ENCODE measurements at places on chromosomes 7 and 10.
A peak's percentile ranks its signal among the peaks of the same experiment; 100 is the strongest.

GRCh38 chr10:117462424-117462792, 80.1 kb upstream of the EMX2 start:
- DNase-seq: peak; percentile 64

DNA sequence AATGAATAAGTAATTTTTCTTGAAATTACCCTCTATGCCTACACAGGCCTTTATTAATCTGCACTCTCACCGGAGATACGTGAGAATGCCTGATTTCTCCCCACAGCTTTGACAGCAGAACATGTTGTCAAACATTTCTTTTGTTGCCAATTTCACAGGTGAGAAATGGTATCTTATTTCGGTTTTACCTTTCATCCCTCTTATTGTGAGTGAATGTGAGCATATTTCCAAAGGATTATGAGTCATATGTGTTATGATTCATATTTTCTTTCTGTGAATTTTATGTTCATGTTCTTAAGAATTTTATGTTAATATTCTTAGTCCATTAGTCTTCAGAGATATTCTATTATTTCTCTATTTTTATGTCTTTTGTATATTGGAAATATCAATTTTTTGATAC, 965.1 kb downstream of the CCSER2 start:
- DNase-seq: no peak

DNA sequence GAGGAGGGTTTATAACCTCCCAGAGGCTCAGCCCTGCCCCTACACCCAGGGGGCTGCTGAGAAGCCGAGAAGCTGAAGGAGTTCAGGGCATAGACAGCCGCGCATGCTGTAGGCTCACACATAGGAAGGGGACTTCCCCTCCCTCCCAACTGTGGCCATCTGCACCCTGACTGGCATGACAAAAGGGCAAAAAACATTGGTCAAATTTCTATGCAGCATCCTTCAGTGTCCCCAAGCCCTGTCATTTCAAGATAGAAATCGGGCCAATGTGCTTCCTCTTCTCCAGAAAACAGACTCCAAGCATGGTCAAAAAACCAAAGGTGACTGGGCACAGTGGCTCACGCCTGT, 55.9 kb upstream of the MYL10 start:
- no peak for DNase-seq

- DNase-seq: no peak
Observed at GRCh38 chr10:125567529-125567928, 115.4 kb downstream of the TEX36 start.

DNA sequence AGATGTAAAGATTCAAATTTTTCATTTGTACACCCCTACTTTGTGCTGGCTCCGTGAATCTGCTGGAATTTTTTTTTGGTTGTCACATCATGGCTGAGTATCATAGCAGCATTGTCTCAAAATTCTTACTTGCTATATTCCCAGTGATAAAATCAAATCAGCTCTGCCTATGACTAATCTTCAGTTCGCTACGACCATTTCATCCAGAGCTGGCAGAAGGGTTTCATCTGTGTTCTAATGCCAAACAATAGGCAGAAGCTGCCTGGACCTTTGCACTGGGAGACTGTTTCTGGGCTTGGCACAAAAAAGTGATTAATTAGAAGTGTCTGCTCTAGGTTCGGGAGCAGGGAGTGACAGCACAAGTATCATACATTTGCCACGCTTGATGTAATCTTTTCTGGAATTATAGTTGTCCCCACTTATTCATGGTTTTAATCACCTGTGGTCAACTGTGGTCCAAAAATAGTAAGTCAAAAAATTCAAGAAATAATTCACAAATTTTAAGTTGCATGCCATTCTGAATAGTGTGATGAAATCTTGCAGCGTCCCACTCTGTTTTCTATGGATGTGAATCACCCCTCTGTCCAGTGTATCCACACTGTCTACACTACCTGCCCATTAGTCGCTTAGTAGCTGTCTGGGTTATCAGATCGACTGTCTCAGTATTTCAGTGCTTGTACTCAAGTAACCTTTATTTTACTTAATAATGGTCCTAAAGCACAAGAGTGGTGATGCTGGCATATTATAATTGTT, 120.5 kb upstream of the IMMP2L start:
- DNase-seq: no peak

GRCh38 chr7:72292794-72293193, 119.3 kb downstream of the CALN1 start:
- no peak for DNase-seq

- no peak for DNase-seq
Observed at GRCh38 chr10:68082872-68083271, 7.8 kb upstream of the HERC4 start.

DNA sequence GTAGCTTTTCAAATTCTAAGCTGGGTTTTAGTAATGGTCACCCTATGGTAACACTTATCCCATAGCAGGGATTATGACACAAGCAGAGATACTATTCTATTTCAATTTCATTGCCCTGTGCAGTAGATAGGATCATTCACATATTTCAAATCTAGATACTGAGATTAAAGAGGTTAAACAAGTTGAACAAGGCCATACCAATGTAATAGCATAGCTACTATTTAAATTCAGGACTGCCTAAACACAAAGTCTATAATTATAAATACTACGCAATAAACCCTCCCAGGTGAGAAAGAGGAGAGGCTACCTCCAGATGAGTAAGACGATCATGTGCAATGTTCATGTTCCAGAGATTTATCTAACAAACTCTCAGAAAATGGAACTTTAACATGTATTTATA, 1.1 kb downstream of the LIPM start:
- no peak for DNase-seq

- no peak for DNase-seq
Observed at GRCh38 chr10:15266117-15266516, 97.6 kb upstream of the NMT2 start.

GRCh38 chr7:140638173-140638791, 2.3 kb downstream of the DENND2A start:
- DNase-seq: no peak

GRCh38 chr10:20623546-20623945, 273.6 kb downstream of the NEBL start:
- DNase-seq: no peak

DNA sequence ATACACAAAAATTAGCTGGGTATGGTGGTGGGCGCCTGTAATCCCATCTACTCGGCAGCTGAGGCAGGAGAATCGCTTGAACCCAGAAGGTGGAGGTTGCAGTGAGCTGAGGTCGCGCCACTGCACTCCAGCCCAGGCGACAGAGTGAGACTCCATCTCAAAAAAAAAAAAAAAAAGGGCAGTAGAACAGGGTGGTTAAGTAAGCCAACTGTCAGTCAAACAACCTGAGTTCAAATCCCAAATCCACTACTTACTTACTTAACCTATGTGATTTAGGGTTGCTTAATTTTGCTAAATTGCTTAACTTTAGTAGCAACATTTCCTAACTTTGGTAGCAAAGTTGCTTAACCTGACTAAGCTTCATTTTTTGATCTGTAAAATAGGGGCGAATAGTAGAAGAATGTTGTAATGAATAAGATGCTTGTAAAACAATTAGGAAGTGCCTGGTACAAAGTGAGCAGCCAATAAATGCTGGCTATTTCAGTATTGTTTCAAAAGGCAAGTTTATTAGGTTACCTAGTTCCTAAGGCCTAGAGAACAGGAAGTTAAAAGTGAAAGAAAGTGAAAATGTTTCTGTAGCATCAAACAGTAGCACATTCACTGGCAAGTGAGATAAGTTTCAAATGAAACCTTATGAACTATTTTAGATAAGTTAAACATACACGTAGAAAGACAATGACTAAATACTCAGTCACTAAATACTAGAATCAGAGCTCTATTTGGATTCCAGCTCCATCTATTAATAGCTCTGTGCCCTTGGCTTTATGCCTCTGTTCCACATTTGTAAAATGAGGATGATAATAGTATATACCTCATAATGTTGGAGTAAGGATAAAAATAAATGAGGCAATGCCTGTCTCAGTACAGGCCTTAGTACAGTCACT, 64.3 kb downstream of the HOXA1 start:
- DNase-seq: peak; percentile 51

GRCh38 chr7:149882248-149883047, 8.7 kb downstream of the ATP6V0E2 start:
- DNase-seq: no peak

- no peak for DNase-seq
Observed at GRCh38 chr7:143909863-143910262, 7.9 kb upstream of the TCAF1 start.

GRCh38 chr10:89502549-89502948, 32.8 kb downstream of the SLC16A12 start:
- no peak for DNase-seq

GRCh38 chr10:77165445-77166208, 472.0 kb downstream of the KCNMA1 start:
- DNase-seq: peak; percentile 82

DNA sequence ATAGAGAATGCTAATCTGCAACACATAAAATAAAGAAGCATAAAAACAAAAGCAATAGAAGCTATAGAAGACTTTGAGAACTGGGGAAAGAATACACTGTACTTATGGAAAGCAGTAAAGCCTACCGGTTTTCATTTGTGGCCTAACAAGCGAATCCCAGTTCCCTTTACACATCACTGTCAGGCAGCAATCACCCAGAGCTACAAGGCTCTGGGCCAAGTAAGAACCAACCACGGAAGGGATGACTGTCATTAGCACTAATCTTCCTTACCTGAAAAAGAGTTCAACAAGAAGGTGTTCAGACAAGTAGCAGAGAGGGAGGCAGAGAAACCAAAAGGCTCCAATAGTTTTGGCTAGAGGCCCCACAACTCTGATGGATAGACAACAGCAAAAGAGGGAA, 15.0 kb downstream of the CCDC6 start:
- no peak for DNase-seq

DNA sequence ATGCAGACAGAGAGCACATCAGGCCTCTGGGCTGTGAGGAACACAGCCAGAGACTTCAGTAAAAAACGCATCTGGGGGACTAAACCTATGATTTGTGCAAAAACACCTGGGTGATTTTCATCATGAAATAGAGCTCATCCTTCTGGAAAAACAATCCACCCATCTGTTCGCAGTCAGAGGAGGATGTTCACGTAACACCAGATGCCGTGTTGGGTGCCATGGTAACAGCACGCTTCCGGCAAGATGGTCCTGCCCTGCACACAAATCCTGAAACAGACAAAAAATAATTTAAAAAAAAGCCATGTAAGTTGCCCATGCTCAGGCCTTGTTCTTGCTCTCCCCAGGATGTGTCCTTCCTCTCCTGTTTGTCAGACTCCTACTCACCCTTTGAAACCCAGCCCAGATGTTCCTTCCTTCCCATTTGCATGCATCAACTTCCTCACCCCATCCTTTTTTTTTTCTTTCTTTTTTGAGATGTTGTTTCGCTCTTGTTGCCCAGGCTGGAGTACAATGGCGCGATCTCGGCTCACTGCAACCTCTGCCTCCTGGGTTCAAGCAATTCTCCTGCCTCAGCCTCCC, 28.3 kb upstream of the GNA12 start:
- no peak for DNase-seq

DNA sequence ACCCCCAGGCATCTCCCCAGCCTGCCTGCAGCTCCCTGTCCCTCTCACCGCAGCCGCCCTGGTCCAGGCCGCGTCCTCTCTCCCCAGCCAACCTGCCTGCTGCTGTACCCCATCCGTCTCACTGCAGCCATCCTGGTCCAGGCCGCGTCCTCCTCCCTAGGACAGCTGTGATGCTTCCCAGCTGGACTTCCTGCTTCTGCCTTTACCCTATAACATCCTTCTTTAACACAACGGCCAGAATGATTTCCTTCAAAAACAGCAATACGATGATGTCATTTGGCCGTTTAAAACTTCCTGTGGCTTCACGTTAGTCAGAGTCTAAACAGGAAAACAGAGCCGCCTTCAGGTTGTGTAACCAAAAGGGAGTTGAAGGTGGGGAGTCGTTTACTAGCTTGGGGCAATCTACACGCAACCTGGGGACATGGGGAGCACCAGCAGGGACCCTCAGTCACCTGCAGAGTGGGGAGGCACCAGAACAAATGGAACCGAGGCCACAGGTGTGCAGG, 32.2 kb upstream of the ZFAND2A start:
- DNase-seq: no peak

- no peak for DNase-seq
Observed at GRCh38 chr7:158611541-158611940, 23.9 kb upstream of the PTPRN2 start.

DNA sequence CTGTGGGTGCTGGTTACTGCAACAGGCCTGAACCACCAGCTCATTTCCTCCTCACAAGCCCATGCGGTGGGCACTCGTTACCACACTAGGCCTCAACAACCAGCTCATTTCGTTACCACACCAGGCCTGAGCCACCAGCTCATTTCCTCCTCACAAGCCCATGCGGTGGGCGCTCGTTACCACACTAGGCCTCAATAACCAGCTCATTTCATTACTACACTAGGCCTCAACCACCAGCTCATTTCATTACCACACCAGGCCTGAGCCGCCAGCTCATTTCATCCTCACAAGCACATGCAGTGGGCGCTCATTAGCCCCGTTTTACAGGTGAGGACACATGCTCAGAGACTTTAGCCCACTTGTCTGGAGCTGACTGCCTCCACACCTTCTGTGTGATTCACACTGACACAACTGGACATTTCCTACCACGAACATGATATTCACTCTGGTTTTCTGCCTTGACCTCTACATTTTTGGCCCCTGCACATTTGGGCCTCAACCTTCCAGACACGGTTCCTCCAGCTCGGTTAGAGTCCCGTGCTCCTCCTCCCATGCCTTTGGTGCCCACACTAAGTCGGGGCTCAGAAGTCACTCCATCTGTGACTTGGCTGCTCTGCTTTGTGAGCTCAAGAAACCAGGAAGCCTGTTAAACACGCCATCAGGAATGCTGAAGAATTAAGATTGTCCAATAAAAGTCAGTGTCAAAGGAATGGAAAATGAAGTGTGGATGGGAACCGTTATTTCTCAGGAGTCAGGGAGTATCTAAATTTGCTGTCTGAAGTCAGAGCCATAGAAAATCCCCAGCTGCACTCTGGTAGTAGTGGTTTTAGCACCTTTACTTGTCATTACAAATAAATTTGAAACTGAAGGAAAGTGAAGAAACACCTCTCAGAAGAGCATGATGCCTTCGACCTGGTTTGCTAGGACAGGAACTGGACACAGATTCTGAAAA, 55.8 kb upstream of the LANCL2 start:
- no peak for DNase-seq

GRCh38 chr10:43318976-43319960, 52.2 kb upstream of the FXYD4 start:
- DNase-seq: no peak

GRCh38 chr7:128410451-128410753, 620 bp upstream of the IMPDH1 start:
- DNase-seq: no peak

DNA sequence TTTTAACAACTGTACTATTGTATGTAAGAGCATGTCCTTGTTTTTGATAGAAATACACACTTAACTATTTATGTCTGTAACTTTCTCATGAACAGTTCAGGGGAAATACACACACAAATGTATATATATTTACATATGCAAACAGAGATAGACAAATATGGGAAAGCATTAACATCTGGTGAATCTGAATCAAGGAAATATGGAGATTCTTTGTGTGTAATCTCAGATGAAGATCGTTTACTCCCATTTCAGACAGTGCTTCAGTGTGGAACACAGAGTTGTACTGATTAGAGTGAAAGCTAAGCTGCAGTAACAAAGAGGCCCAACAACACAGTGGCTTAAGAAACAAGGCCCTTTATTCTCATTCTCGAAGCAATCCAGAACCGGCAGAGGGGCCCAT, 26.3 kb upstream of the NPVF start:
- DNase-seq: no peak
